ENCODE measurements at places on chromosomes 4 and X.

DNA sequence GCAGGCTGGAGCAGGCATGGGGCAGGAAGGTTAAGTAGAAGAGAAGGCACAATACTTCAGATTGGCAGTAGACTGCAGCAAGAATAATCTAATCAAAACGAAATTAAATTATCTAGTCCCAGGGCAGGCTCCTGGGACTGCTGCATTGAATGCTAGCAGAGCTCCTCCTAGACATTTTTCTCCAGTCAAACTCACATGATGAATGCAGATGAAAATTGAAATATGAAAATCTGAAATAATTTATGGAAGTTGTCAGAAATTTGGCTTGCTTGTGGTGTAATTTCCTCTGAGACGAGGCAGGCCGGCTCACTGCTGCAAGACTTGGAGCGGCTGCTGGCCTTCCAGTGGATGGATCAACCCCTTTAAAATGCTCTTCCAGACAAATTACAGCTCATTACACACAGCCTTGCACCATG, 78.0 kb upstream of the TMEM33 start:
- no peak for DNase-seq

- DNase-seq = no peak
Measured at GRCh38 chrX:14497184-14497666, 32.1 kb upstream of the GLRA2 start.

DNA sequence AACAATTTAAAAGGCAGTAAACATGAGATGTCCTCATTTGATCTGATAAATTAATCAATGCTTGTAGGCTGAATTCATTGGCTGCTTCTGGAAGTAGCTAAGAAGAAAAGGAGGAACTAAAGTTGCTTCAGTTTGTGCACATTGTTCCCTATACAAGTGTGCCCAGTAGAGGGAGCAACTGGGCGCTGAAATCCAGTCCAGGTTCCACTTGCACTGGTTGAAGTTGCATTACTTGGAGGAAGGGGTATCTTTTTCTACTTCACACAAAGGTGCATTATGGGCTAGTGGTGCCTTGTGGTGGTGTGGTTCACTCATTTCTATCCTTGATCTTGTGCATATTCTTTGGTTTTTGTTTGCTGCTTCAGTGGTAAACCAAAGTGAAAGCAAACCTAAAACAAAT, 67.9 kb upstream of the SOX3 start:
- DNase-seq = no peak

DNA sequence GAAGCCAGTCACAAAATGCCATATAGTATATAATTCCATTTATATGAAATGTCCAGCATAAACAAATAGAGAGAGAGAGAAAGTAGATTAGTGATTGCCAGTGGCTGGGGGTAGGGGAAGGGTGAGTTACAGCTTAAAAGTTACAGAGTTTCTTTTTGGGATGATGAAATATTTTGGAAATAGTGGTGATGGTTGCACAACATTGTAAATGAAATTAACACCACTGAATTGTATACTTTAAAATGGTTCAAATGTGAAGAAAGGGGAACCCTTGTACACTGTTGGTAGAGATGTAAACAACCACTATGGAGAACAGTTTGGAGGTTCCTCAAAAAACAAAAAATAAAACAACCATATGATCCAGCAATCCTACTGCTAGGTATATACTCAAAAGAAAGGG, 131.2 kb upstream of the GPC4 start:
- no peak for DNase-seq

DNA sequence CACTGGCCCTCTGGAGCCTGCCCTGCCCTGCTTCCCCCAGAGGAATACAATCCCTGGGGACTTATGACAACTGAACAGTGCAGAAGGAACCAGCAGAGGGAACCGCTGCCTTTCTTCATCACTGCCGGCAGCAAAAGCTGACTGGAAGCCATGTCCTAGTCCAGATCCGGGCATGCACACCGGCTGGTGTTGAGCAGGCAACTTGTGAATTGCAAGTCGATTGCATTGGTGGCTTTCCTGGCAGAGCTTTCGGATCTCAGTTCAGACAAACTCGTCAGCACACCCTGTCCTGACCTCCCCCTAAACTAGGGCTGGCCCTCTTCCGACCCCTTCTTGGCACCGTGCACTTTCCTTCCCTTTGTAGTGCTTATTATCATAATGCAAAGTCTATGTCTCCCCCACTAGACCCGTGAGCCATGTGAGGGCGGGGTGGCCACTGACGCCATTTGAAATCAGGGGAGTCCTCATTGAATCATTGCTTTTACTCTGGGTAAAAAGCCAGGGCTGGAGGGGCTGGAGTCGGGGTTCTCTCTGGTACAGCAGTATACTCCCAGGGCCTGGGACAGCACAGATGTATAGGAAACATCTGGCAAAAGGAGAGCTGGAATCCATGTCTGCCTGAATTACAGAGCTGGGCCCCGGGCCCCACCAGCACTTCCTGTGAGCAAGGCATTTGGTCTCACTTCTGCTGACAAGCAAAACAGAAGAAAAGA, 1.8 kb downstream of the ARHGAP4 start:
- DNase-seq = peak; percentile 38

DNA sequence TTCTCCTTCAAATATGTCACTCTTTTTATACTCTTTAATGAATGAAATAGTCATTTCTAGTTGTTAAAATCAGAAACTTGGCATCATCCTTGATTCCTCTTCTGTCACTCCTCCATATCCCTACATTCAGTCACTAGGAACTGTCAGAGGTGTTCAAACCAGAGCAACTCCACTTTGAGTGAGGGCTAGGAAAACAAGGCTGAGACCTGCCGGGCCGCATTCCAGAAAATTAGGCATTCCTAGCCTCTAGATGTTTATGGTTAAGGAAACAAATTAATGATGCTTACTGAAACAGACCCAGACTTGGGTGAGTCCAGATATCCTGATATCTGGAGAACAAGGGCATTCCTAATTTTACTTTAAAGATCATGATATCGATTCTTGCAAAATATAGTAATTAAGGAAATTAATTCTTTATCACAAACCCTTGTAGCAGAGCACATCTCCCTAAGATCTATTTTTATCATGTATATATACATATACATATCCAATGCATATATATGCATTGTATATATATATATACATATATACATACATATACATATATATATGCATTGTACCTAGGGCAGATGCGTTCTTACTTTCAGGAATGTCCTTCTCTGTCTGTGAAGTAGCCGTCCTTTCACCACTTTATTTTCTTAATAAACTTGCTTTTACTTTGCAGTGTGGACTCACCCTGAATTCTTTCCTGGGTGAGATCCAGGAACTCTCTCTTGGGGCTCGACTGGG, 98.4 kb upstream of the GC start:
- no peak for DNase-seq

DNA sequence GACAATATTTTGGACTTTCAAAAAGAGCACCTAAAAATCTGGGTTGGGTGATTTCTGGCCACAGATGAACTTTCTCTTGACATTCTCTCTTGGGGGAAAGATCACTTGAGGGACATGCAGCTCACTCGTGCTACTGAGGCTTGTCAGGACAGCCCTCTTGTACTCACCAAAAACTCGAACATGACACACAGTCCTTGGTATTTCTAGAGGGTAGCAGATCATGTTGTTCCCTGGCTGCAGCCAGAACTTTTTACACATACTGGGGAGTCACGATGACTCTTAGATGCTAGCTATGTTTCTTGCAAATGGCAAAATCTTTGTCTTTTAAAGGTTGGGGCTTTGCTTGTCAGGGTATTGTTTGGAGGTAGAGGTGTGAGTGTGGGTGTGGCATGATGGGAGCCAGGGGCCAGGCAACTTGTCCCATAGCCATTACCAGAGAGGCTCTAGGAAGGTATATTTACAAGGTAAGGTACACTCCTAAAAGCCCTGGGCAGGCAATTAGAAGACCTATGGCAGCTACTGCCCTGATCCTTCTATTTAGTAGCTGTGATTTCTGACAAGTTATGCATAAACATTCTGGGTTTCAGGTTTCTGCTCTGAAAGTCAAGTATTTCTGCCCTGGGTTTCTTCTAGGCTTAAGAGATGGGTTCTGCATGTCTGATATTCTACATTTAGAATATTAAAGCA, 241.7 kb upstream of the TLL1 start:
- DNase-seq = no peak

GRCh38 chr4:111263836-111264235, 641.0 kb upstream of the PITX2 start:
- DNase-seq = no peak

DNA sequence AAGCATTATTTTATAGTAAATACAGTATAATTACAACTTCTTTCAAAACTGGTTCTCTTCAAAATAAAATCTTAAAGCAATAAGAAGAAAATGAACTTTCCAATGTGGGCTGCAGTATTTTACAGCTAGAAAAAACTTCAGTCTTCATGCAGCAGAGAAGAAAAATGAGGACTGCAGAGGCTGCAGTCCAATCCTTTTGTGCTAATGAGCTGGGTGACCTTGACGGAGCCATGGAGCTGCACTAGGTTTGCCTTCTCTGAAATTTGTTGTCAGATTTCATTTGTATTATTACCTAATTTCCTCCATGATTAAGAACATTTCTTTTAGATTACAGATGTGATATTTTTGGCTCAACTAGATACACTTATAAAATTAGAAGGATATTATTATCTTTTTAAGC, 245.2 kb upstream of the ADAMTS3 start:
- DNase-seq = no peak

DNA sequence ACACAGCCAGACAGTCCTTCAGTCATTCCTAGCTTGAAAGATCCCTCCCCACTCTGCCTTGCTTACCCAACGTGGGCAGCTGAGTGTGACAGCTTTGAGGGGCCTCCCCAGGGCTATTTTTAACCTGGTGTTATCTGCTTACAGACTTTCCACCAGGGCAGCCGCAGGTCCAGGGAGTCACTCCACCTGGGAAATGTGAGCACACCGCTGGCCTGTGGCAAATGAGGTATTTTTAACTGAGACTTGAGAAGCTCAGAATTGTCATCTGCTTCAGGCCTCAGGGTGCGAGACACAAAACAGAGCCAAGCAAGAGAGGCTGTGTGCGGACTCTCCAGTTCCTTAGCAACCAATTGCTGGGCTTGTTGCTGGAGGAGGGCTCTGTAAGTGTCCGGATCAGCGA, 13.0 kb downstream of the CORIN start:
- no peak for DNase-seq

GRCh38 chr4:128385683-128386304, 98.2 kb upstream of the PGRMC2 start:
- DNase-seq = no peak

GRCh38 chr4:100042711-100043110, 92.6 kb upstream of the H2AZ1 start:
- DNase-seq = no peak

DNA sequence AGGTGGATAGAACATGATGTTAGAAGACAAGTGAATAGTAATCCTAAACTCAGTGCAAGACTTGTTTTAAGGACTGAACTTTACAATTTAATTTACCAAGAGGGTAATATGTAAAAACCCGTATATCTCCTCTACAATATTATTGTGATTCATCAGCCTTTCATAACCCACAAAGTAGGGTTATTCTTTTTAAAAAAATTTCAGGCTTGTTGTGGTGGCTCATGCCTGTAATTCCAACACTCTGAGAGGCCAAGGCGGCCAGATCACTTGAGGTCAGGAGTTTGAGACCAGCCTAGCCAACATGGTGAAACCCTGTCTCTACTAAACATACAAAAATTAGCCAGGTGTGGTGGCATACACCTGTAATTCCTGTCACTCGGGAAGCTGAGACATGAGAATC, 7.2 kb downstream of the IBSP start:
- DNase-seq = no peak

GRCh38 chrX:49710744-49711319, 15.0 kb upstream of the PAGE1 start:
- DNase-seq = no peak

DNA sequence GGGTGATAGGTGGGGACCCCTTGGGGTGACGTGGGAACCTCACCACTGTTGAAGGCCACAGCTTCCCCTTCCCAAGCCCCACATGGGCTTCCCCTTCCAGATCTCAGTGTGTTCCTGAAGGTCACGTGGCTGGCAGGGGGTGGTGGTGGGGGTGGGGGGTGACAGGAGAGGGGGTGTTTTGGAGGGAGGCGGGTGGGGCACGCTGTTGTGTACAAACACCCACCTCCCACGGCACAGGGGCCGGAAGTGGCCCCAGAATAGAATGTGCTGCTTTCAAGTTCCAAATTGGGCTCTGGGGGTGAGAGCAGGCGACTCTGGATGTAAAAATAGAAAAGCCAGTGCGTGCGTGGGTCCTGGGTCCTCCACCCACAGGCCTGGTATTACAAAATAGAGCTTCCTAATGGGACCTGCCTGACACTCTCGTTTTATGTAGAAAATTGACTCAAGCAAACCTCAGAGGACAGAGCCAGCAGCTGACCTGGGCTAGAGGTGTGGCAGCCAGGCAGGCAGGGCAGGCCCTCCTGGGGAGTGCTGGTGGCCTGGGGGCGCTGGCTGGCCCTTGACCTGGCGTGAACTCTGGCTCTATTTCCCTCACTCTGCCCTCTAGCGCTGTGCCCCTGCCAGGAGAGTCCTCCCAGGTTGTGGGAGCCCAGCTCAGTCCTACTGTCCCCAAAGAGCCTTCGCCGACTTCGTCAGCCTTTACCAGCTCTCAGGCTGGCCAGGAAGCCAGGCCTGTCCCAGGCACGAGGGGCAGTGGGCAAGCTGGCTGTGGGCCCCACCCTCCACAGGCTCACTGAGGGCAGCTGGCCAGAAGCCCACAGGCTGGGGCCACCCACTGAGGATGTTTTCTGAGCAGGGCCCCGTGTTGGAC, 5.4 kb upstream of the SH3BP2 start:
- DNase-seq = no peak

DNA sequence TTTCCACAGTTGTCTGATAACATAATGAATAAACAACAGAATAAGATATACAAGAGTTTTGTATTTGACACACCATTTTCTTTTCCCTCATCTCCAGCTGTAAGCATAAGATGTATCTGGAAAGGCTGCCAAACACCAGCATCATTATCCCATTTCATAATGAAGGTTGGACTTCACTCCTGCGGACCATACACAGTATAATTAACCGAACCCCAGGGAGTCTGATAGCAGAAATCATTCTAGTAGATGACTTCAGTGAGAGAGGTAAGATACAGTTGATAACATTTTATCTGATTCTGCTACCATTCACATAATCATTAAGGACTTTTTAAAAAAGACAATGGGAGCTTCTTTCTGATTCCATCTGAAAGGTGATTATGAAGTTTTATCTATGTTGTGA, 535.2 kb downstream of the GALNTL6 start:
- DNase-seq = no peak

DNA sequence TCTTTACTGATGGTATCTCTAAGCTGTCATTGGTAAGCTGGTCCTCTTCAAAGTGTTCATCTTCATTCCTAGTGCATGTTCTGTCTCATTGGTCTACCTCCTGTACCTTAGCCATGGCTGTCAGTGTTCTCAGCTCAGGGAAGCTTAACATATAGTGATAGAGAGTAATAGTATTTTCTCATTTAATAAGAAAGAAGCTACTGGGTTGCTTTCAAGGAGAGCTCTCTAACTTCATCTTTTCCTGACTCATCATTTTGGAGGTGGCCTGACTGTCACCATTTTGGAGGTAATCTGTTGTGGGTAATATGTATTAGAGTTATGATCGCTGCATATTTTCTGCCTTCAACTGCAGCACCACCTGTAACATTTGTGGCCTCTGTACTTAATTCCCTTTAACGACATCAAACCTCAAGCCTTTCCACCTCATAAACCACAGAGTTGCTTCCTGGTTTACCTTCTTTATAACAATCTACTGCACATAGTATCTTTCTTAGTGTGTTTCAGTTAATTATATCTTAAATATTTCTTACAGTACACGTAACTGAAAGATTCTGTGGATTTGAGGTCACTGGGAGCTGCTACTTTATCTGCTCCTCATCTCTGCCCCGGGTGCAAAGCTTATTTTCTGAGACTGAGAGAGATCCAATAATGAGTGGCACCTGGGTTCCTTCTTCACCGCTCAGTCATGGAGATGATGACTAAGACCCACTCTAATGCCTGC, 474.0 kb upstream of the TECRL start:
- no peak for DNase-seq

- DNase-seq = no peak
Measured at GRCh38 chrX:1165535-1166196, 46.8 kb downstream of the CRLF2 start.

All from central memory CD8-positive, alpha-beta T cell (primary cell).